CD4-positive, alpha-beta T cell treated with Interleukin-4 for 4 hours (primary cell): ENCODE measurements at places on chromosomes 4 and X.

- no peak for DNase-seq
Observed at GRCh38 chr4:96009427-96010119, 169.7 kb downstream of the PDHA2 start.

DNA sequence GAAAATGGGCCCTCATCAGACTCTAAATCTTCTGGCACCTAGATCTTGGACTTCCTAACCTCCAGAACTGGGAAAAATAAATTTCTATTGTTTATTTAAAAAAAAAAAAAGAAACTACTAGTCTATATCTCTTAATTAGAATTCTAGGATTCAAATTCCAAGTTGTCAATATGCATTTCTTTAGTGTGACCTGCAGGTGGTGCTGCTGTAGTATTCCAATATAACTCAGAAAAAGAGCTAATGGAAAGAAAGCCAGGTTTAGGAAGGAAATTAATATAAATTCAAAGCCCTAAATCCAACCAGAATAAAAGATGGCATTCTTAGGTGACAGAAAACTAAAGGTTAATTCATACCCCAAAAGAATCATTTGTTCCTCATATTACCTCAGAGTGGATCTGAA, 80.0 kb upstream of the NALF2 start:
- no peak for DNase-seq

- DNase-seq, result no peak
Observed at GRCh38 chr4:185242749-185243533, 33.5 kb downstream of the SNX25 start.

DNA sequence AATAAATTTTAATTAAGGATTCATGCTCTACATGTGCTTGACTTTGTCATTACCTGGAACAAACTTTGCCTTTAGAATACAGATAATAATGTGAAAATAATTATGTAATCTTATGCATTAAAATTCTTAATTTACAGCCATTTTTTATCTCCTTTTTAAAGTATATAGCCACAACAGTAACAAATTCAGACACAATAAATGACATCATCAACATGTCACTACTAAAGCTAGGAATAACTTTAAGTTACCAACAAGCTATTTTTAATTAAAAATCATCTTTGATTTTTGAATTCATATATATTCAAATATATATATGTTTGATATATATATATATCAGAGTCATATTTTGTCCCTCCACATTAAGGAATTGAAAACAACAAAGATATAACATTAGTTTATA, 107.7 kb downstream of the MAD2L1 start:
- no peak for DNase-seq

DNA sequence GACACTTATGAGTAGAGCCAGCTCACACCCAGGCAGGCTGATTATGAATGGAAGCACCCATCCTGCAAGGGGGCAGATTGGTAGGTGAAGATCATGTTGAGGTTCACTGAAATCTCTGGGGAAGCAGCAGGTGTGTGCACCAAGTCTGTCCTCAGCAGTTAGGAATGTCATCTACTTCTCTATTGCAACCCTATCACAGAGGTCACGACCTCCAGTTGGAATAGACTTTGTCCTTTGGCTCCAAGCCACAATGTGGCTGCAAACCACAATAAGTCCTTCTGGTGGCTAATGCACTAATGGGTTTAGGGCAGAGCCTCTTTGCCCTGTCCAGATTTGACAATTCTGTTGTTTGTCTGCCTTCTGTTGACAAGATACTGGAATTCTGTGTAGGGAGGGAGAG, 1056.7 kb downstream of the PCDH19 start:
- no peak for DNase-seq

DNA sequence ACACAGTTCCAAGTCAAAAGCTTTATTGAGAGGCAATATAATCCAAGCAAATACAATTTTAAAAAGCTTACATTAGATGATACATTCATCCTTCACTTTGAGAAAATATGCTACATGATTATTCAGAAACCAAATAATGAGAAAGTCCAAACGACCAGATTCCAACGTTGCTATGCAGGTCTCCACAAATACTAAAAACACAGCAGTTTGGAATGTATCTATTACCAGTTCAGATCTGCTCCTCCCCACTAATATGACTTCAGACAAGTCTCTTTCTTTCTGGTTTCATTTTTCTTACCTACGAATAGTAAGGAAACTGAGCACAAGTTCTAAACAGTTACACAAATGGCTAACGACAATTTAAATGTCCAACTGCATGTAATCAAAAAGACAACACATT, 9.5 kb downstream of the NAF1 start:
- DNase-seq, result no peak
